ENCODE measurements at places on chromosomes 4 and X.

- no peak for DNase-seq
Observed at GRCh38 chr4:34009951-34010350, 2234.4 kb downstream of the ARAP2 start.

DNA sequence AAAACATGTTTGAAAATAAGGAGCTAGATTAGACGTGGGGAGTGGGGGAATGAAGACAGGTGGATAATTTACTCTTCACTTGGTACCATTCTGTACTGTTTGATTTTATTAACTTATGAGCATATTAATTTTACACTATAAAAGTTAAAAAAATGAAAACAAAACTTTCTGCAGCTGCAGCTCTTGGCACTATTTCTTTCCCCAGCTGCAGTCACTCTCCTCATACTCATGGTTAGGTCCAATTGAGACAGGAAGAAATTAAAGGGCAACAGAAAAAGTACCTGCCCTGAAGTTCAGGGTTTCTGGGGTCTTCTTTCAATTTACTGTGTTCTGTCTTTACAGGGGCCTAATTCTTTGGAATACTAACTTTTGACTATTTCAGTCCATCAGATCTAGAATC lies 15.4 kb downstream of the MAD2L1 start:
- no peak for DNase-seq

DNA sequence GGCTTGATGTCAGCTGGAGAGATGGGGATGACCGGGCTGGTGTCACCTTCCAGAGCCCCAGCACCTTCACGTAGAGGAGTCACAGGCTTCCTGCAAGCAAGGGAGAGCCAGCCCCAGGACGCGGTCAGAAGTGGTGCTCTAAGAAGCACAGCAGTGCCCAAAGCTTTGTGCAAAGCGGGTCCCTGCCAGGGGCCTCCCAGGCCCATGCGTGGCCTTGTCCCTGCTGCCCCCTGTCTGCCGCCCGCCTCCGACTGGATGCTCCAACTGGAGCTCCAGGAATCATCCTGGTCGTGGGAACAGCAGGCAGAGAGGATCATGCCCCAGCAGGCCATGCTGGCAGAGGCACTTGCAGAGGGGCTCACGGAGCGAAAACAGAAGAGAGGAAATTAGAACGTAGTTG lies 40.1 kb upstream of the LRPAP1 start:
- DNase-seq, result no peak

- no peak for DNase-seq
Observed at GRCh38 chr4:948936-949300, 16.7 kb downstream of the TMEM175 start.
